ENCODE measurements at places on chromosomes 3 and 15. TPM values are rescaled to one million over a fixed set of nuclear protein-coding genes. Genes with fewer than 3 reads are reported as not detected.

DNA sequence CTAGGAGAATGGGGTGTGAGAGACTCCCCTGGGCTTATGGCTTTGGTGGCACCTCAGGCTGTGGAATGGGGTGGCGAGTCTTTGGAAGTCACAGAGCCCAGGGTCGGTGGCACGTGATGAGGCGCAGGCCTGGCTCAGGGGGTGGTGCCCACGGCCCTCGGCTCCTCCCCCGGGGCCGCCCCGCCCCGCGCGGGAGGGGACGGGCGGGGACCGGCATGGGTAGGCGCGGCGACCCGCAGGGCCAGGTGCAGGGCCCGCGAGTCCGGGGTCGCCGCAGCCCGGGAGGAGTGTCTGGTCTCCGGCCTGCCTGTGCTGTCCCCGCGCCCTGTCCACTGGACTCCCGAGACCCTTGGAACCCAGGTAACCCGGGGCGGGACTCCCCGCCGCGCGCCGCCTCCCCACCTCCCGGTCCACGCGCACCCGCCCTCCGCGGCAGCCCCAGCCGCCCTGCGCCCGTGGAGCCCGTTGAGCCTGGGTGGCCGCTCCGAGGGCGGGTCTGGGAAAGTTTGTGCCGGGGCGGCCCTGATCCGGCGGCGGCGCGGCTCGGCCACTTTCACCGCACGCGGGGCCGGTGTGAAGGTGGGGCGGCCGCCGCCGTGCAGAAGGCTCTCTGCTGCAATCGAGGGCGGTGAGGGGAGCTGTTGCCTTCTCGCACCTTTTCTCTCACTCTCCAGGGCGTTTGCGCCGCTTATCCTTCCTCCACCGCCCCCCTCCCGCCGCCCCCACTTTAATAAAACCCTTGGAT lies at the start of gene PAQR5:
PAQR5 (plus strand) TSS at position 216 of the 745 bp plus-strand sequence. CDS start 61,169 bp downstream, outside the sequence.
- no peak for DNase-seq

GRCh38 chr3:69817988-69818387 lies 78.7 kb downstream of the MITF start:
- DNase-seq: no peak

- no peak for DNase-seq
These were observed 51.7 kb upstream of the TJP1 start for GRCh38 chr15:29873947-29874411.

- no peak for DNase-seq
These were observed 746.3 kb downstream of the ROBO2 start for GRCh38 chr3:77786216-77786615.

Gene NDUFB4
- 137 TPM for polyA plus RNA-seq

- no peak for DNase-seq
These were observed 126.1 kb upstream of the ABHD17C start for GRCh38 chr15:80568876-80569605.

DNA sequence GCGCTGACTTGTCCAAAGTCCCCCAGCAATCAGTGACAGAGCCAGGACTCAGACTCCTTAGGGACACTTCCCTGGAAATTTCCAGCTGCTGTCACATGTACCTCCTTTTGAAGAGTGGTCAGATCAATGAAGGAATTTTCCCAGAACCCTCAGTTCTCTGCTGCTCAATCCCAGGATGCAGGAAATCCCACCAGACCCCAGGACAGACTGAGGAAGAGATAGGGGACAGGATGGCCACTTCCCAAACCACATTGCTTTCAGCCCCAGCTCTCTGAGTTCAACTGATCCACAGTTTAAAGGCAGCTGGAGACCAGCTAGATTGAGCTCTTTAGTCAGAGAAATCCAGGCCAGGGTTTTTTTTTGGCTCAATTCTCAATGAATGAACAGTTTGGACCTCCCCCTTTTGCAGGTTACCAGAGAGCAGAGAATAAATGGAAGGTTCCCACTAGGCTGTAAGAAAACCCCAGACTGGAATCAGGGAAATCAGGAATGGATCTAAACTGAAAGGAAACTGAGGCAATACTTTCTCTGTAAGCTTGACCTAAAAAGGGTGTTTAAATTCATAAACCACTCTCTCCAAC lies 1.5 kb downstream of the CYP1A1 start:
- DNase-seq: no peak

DNA sequence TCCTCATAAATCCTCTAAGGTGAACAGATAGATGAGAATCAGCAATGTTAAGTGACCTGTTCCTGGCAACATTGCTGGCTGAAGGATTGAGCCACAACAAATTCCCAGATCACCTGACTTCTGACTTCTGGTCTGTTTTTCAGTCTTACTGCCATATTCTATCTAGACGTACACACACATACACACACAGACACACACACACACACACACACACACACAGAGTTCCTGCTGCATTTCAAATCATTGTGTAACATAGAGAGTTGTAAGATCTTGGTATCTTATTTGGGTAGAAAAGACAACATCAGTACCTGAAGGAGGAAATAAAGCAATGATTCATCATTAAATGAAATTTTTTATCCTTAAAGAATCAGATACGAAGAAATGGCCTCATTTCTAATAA lies 342.6 kb downstream of the MFSD1 start:
- no peak for DNase-seq

- no peak for DNase-seq
These were observed 15.6 kb downstream of the TEX264 start for GRCh38 chr3:51686512-51687215.

Gene MANF
- 21.5 TPM for polyA plus RNA-seq

Gene SYNPR
- not detected for polyA plus RNA-seq

DNA sequence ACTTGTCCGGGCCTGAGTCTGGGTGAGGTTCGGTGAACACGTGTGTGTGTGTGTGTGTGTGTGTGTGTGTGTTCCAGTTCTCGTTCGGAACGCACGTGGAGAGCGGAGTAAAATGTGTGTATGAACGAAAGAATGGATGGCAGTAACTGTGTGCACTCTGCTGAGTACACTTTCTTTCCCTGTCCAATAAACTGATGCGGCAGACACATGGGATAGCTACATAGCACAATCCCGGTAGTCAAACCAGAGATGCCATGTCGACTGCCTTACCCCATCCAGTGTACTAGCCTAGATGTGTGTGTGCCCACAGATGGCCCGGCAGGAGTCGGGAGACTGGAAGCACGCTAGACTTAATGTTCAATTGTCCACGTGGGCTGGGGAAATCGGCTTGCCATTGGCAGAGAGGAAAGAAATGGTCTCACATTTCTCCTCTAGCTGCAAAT lies 507 bp upstream of the GOLIM4 start:
- peak; percentile 47 for DNase-seq

DNA sequence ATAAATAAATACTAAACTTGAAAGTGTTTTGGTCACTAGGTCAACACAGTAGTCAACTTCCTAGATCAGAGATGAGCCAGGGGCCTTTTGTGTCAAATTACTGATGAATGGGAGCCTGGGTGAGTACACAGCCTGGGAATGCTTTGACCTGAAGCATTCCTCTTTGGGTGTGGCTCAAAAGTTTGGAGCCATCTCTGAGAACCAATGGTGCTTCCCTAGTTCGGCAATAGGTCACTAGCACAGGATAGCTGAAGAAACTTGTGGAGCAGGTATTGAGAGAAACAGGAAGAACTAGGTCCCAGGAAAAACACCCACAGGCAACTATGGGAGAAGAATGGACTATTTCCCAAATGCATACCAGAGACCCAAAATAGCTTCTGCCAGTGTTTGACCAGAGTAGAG lies 56.6 kb upstream of the PLXND1 start:
- DNase-seq: no peak

DNA sequence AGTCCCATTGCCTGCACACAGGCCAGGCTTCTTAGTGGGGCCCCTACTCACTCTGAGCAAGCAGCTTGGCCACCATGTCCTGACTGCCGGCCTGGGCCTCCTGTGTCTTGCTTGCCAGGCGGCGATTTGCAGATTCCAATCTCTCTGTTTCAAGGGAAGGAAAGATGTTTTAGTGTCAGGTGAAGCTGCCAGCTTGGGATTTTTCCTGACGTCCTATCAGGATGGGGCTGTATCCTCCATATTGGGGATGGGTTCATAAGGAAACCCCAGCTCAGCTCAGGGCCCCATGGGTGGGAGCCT lies 8.5 kb downstream of the AMOTL2 start:
- DNase-seq: no peak

DNA sequence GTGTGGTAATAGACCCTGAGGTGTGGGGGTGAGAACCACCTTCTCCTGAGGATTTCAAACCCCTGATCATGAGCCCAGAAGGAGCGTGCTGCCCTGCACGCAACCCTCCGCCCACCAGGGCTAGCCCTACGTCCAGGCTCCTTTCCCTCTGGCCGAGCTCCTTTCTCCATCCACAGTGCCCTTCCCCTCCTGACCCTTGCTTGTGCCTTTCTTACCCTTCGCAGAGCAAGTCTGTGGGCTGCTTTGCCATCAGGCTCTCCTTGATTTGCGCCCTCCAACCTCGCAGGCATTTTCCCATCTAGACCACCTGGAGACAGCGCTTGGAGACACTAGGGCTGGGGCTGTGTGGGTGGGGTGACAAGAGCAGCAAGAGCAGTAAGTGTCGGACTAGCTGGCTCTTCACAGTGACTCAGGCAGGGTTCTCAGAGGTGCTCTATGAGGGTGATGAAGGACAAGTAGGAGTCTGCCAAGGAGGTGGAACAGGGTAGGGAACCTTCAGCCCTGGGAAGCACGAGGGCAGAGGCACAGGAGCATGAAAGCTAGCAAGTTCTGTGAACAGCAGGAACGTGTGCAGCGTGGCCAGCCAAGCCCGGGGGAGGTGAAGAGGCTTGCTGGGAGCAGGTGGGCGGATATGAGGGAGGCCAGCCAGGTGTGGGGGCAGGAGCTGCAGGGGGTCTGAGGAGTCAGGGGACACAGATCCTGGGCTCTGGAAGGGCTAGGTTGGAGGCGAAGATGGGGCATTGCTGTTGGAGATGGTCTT lies 2.5 kb upstream of the SLC38A3 start:
- no peak for DNase-seq

Gene TMC3
- polyA plus RNA-seq: not detected

Gene DUOX1
- polyA plus RNA-seq: not detected

- DNase-seq: no peak
These were observed 19.2 kb downstream of the RAD51 start for GRCh38 chr15:40714144-40714543.

DNA sequence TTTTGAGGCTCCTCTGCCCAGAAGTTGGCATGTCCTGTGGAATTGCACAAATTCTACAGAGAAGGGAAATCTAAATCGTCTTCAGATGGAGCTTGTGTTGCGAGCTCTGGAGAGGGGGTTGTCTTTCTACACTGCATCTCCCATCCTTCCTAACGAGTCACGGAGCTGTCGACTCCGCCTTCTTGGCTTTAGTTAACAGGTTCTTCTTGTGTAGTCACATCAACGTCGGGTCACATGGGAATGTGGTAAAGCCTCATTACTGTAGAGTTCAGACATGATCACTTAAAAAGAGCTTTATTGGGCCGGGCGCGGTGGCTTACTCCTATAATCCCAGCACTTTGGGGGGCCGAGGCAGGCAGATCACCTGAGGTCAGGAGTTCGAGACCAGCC lies 60.0 kb downstream of the DNASE1L3 start:
- DNase-seq: peak; percentile 20

DNA sequence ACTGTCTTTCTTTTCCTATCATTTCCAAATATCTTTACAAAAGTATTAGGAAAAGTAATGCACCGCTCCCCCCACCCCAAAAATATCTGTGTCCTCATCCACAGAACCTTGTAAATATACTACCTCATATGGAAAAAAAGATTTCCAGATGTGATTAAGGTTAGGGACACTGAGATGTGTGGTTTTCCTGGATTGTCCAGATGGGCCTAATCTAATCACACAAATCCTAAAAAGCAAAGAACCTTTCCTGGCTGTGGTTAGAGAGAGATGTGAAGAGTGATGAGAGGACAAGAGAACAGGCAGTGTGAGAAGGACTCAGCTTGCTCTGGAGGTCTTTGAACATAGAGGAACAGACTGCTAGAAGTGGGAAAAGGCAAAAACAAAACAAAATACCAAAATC lies 77.7 kb downstream of the ROBO1 start:
- DNase-seq: no peak

Gene CD200R1
- polyA plus RNA-seq: not detected

Gene NR1I2
- not detected for polyA plus RNA-seq

DNA sequence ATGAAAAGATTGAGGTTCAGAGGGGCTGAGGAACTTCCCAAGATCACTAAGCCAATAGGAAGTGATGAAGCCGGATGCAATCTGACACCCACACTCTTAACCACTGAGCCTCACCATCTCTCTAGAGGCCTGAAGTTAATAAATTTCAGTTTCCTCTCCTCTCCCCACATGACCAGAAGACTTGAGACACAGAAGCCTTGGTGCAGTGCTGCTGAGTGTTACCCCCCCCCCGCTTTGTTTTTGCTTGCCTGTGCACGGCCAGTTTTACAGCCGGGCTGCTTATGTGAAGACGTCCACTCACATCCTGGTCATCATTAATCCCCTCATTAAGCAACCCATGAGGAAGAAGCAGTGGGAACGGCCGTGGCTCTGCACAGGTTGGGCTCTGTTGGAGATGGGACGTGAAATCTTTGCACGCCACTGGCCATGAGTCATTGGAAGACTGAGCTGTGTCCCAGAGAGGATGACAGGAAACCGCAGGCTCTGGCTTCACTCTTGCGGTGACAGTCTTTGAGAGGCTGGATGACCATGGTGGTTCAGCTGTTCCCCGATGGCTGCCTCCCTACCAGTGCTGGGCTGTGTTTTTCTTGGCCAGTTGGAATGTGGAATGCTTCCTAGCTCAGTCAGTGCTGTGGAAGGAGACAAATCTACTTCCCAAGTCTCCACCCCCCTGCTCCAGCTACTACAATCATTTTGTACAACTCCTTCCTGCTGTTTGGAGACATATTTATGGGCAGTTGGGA lies 232.6 kb upstream of the LRTM1 start:
- peak; percentile 99 for DNase-seq

Gene XCR1
- polyA plus RNA-seq: not detected

DNA sequence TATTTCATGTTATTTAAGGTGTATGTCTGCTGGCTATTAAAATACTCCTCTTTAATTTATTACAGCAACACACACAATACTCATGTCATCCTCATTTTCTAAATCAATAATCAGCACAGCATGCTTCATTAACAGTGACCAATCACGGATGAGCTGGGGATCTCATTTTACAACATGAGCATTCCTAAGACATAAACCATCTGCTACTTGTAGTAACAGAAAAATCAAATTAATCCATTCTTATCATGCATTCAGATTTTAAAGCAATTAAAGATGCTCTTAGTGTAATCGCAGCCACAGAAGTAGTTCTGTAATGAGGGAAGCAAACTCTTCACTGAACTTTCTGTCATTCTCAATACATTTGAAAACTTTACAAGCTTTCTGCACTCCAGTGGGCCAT lies 191.1 kb downstream of the TBC1D5 start:
- peak; percentile 3 for DNase-seq

GRCh38 chr3:69553888-69554287 lies 168.0 kb upstream of the FRMD4B start:
- no peak for DNase-seq

DNA sequence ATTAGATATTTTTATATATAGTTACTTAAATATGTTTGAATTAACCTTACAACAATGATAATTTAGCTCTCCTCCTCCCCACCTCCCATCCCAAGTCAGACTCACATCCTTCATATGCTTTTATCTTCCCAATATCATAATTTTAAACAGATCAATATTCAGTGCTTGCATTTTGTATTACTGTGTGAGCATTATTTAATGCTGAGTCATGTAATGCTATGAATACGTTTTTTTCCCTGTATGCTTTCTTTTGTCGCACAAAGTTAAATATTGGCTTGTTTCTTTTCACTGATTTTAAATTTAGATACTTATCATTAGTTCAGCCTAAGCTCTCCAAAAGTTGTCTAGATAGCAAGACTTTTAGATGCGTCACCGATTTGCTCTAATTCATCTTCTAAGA lies 471.6 kb upstream of the SGO1 start:
- DNase-seq: no peak

GRCh38 chr3:46492890-46493547 lies 4.8 kb upstream of the RTP3 start:
- DNase-seq: no peak
